Activated CD4-positive, alpha-beta T cell treated with anti-CD3 and anti-CD28 coated beads, Interleukin-2, amount 10 ng/mL, durations not matched to agents 24 days and 14 days (primary cell): ENCODE measurements at places on chromosomes 5 and 9. TPM values are rescaled to one million over a fixed set of nuclear protein-coding genes. Genes with fewer than 3 reads are reported as not detected.
A peak's percentile ranks its signal among the peaks of the same experiment; 100 is the strongest.

Gene MSX2
- total RNA-seq = not detected in 2 replicates

Gene PCDHB13
- 0.05 TPM in 1 of 2 replicates, not detected in the other for total RNA-seq

Gene SLC25A2
- 0.14 and 0.23 TPM in 2 replicates for total RNA-seq

- H3K36me3 ChIP-seq = no peaks in the 10 kb centered on the region
- peaks cover 21% of the 10 kb centered on the region for H3K4me1 ChIP-seq
- peaks cover 14% of the 10 kb centered on the region for H3K27me3 ChIP-seq
- H3K4me3 ChIP-seq = peak within 1 kb of the TSS; percentile 85
Observed at GRCh38 chr5:102296178-102296817, at the start of gene SLCO4C1. SLCO4C1 (minus strand) TSS chr5:102296284; CDS start chr5:102296262, 22 bp downstream.

DNA sequence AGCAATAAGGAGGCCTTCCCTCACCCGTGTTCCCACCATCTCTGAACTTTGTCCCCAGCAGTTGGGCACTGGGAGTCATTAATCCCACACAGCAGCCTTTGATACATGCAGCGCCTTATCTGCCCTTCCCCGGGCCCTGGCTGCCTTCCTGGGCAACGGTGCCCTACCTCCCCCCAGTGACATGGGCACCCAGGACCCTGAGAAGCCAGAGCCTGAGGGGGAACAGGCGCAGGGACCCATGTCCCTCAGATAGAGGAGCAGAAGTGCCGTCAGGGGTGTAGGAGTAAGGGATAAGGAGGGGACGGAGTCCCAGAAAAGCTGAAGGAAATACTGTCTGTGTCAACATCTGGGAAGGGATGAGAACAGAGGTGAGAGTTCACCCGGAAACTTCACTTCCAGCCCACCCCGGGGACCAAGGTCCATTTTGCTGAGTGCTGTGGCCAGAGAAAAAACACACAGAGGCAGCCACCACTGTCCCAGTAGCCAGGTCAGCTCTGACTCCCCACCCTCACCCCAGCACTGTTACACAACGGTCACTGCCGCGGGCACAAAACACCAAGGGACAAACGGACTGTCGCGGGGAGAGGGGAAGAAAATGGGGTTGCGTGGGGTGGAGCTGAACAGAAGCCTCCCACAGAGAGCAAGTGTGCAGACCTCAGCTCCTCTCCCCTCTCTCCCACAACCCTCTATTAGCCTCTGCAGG lies 3.8 kb downstream of the PCDH1 start:
- peaks cover 14% of the 10 kb centered on the region for H3K4me1 ChIP-seq
- no peak for DNase-seq
- no peak overlapping the region for H3K27ac ChIP-seq
- peaks cover 74% of the 10 kb centered on the region for H3K27me3 ChIP-seq
- no peaks in the 10 kb centered on the region for H3K36me3 ChIP-seq
- H3K4me3 ChIP-seq = no peak overlapping the region

DNA sequence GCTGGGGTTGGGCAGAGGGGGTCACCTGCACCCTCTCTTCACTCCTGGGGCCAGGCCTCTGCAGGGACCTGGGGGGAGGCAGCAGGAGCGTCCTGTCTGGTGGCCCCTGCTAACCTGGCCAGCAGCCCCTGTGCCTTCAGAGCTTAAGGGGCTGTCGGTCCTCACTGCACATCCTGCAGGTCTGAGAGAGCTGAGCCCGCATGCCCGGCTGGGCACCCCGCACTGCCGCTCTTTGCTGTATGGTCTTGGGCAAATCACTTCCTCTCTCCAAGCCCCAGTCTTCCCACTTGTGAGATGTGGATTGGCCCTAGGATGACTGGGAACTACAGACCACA lies 7.9 kb downstream of the FLT4 start:
- no peak for DNase-seq
- H3K4me1 ChIP-seq = no peaks in the 10 kb centered on the region
- no peaks in the 10 kb centered on the region for H3K36me3 ChIP-seq
- no peak overlapping the region for H3K27ac ChIP-seq

DNA sequence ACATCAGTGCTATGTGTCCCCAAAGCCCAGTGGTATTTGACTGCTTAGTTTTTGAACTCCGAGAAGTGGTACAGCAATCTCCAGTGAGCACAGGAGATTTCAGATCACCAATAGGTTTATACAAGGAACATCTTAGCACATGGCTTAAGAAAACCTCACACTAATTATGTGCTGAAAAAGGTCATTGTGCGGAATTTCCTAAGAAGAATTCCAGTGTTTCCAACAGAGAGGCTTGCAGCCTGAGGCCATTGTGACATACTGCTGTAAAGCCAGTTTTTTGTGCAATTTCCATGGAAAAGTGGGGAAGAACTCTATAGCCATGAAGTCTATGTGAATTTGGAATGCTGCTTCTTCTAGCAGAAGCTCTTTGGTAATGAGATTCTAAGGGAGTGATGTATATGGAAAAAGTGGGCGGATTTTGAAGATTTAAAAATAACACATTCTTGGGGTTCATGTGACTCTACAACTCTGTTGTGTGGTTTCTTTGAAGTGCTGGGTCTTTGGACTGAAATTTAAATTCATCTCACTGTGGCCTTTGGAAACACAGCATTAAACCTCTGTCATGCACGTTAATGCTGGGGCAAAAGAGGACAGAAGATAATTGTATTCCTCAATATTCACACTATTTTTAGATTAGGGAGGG lies 110.5 kb upstream of the CD180 start:
- DNase-seq = no peak
- no peak overlapping the region for H3K4me3 ChIP-seq
- H3K27ac ChIP-seq = no peak overlapping the region

DNA sequence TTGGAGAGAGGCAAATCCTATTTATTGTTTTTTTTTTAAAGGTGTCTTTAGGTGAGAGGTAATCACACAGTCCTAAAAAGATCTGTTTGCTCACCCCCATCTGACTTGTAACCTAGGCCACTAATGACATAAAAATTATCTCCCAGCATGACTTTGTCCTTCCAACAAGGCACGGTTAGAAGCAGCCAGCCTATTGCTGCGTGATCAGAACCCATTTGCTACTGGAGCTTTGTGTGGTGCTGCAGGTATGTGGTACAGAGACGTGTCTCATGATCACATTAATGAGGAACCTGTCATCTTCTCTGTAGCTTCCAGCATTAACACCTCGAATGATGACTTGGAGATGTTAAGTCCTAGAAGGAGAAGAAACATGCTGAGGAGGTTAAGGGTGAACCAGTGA lies 555.8 kb upstream of the TLE4 start:
- H3K27ac ChIP-seq = no peak overlapping the region
- no peaks in the 10 kb centered on the region for H3K4me1 ChIP-seq

DNA sequence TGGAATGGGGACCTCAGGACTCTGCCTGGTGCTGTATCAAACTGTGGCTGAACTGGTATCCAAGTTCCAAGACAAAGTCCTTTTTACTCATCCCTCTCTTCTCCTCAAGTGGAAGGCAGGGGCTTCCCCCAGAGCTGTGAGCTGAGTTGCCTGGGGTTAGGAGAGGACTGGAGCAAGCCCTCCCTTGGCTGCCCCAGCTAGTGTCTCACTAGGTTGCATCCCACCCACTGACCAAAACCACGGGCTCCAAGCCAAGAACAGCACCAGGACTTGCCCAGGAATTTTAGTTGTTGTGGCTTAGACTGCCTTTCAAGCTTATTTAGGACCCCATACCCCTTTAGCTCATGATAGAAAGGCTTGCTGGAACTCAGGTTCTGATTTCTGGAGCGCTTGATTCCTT lies 158.7 kb upstream of the TNC start:
- no peak overlapping the region for H3K27ac ChIP-seq
- H3K4me1 ChIP-seq = no peaks in the 10 kb centered on the region
- no peaks in the 10 kb centered on the region for H3K36me3 ChIP-seq
- DNase-seq = no peak

GRCh38 chr5:68088302-68088701 lies 127.3 kb upstream of the PIK3R1 start:
- no peak overlapping the region for H3K27ac ChIP-seq
- H3K4me1 ChIP-seq = no peaks in the 10 kb centered on the region
- no peak for DNase-seq
- H3K4me3 ChIP-seq = no peak overlapping the region
- H3K27me3 ChIP-seq = no peaks in the 10 kb centered on the region

DNA sequence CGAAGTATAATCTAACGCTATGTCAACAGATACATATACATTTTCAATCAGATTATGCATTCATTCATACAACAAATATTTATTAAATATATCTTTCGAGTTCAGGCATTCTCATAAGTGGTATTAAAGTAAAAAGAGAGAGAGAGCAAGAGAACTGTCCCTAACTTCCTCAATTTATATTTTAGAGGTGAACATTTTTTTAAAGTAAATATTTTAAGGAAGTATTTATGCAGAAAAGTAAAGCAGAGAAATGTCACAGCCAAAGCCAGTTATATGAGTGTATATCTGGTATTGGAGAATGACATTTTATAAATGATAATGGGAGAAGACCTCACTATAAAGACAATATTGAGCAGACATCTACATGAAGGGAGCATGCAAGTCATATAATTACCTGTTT lies 667.3 kb upstream of the CDH9 start:
- H3K27ac ChIP-seq = no peak overlapping the region
- no peak overlapping the region for H3K4me3 ChIP-seq
- H3K4me1 ChIP-seq = no peaks in the 10 kb centered on the region
- no peak for DNase-seq
- H3K36me3 ChIP-seq = no peaks in the 10 kb centered on the region

DNA sequence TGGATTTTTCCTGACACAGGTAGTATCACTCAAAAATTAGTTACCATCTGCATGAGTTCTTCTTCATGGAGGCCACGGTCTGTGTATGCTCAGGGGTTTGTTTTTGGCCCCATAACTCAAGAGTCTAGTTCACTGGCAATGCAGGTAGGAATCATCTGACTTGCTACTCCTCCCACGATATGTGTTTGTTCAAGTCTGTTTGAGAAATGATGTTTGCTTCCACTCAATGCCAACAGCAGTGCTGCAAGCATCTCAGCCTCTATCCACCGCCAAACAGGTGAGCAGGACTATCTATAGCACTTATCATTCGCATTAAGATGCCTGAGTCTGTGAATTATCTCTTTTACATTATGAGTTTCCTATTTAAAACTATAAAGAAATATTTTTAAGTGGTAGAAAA lies 264.8 kb upstream of the PTGER4 start:
- H3K36me3 ChIP-seq = peaks cover 3% of the 10 kb centered on the region
- no peaks in the 10 kb centered on the region for H3K27me3 ChIP-seq
- H3K27ac ChIP-seq = no peak overlapping the region
- DNase-seq = no peak
- H3K4me3 ChIP-seq = no peak overlapping the region

- H3K4me1 ChIP-seq = peaks cover 6% of the 10 kb centered on the region
- H3K27ac ChIP-seq = no peak overlapping the region
- DNase-seq = peak; percentile 3
Observed at GRCh38 chr5:91188755-91189154, 194.4 kb downstream of the ARRDC3 start.

DNA sequence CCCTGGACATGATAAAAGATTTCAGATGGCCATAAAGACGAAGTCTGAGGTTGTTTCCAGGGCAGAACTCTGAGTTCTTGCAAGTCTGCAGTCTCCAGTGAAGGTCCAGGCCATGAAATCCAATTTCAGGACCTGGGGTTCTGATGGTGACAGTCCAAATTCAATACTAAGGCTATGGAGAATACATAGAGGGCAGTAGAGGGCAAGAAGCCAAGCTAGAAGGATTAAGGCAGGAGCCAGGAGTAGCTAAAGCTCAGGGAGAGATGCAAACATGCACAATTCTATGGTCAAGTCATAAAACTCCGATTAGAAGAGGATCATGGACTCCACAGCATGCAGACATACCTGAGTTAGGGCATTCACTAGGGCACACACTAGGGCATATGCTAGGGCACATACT lies 11.4 kb downstream of the SLIT3 start:
- no peaks in the 10 kb centered on the region for H3K36me3 ChIP-seq
- H3K4me1 ChIP-seq = no peaks in the 10 kb centered on the region
- no peaks in the 10 kb centered on the region for H3K27me3 ChIP-seq
- no peak overlapping the region for H3K27ac ChIP-seq
